Prostate gland (tissue), 2 donors: ENCODE measurements at places on chromosomes 16 and 17. TPM values are rescaled to one million over a fixed set of nuclear protein-coding genes. Genes with fewer than 3 reads are reported as not detected.

The NUFIP2 gene
- 21.1 TPM for total RNA-seq

The RAB34 gene
- 165 TPM for total RNA-seq

The HCRT gene
- total RNA-seq: not detected

The GAST gene
- total RNA-seq: not detected

The CMIP gene
- total RNA-seq: 95.1 TPM

The KAT8 gene
- 115 TPM for total RNA-seq

The CLEC10A gene
- total RNA-seq: 0.55 TPM

The ZFP90 gene
- total RNA-seq: 30.3 TPM

The SMIM5 gene
- 4.1 TPM for total RNA-seq

The TP53I13 gene
- 52.5 TPM for total RNA-seq

The GAS7 gene
- total RNA-seq: 144 TPM

The ZDHHC1 gene
- total RNA-seq: 69.8 TPM

The EXOSC6 gene
- 44.9 TPM for total RNA-seq

The NARF gene
- total RNA-seq: 68.1 TPM

- DNase-seq: no peak
Observed at GRCh38 chr16:47855431-47855830, 300.4 kb downstream of the ABCC12 start.

DNA sequence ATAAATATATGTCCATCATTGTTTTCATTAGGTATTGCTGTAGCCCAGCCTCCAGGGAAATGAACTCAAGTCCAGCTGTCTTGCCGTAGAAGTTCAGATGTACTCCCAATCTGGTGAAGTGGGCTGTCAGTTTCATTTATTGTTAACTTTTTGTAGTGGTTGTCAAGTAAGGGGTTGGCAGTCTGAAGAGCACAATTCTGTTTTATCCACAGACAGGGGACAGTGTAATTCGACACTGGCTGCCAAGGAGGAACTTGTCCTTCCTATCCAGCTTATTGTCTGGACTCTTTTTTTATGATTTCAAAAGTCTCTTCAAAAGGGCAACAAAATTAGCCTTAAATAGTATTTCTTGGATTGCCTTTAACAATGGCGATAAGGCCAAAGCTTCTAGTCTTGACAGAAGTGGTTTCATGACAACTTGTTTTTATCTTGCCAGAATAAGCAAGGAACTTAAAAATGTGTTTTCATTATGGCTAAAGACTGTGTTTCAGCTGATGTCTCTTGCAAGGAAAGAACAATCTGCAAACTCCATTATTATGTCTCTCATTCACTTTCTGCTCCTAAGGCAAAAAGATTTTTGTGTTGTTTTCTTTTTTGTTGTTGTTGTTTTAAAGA lies 73.9 kb upstream of the TANC2 start:
- no peak for DNase-seq

DNA sequence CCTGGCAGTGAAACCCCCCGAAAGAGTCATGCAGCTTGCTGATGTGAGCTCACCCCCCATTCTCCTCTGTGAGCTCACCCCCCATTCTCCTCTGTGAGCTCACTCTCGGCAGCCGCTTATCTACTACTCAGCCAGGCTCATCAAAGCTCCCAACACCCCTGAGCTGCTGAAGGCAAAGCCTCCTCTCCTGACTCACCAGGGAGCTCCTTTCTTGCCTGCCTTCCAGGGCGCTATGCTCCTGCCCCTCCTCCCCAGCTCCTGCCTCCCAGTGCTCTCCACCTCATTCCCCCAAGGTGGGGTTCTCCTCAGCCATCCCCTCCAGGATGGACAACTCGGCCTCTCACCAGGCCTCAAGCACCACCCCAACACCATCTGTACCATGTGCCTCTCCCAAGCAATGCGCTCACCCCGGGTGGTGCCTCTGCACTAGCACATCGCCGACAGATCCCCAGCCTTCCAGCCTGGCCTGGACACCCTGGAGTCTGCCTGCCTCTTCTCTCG lies 27.7 kb upstream of the FAAP100 start:
- no peak for DNase-seq

- peak; percentile 66 for DNase-seq
Observed at GRCh38 chr17:73191443-73192205, 1.2 kb upstream of the COG1 start.

GRCh38 chr17:75549246-75550138 lies 24.0 kb downstream of the LLGL2 start:
- DNase-seq: peak; percentile 88

GRCh38 chr17:17060930-17061329 lies 18.7 kb downstream of the MPRIP start:
- no peak for DNase-seq

GRCh38 chr17:6603744-6604325 lies 36.7 kb downstream of the KIAA0753 start:
- peak; percentile 22 for DNase-seq

- DNase-seq: no peak
Observed at GRCh38 chr16:26118575-26118974, 426.8 kb downstream of the HS3ST4 start.

DNA sequence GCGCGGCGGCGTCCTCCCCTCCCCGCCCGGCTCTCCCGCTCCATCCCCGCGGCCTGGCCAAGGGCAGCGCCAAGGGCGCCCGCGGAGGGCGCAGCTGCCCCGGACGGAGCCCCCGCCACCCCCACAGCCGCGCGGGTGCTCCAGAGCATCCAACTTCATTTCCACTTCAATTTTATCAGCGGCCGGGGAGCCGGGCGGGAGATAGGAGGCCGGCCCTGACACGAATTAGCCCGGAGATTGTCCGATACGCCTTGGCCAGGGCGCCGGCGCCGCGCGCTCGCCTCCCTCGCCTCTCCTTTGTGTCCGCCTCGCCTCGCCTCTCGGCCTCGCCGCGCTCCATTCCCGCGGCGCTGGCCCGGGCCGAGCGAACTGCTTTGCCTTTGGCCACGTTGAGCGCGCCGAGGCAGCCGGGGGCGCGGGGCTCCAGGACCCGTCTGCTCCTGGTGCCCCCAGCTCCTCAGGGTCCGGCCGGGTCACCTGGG lies 129.1 kb upstream of the LHX1 start:
- no peak for DNase-seq

DNA sequence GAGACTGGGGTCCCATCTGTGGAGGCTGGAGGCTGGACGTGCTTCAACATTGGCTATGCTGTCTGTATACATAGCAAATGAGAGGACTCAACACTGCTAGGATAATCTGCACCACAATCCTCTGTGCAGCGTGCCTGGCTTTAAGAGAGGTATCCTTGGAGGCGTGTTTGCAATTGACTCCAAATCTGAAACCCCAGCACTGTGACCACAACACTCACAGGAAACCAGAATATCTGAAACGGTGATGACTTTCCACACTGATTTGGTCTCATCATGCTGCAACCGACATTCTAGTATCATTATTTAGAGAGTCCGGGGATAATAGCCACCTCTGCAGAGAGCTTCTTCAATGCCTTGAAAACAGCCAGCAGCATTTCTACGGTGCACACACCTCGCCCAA lies 35.1 kb downstream of the TLE7 start:
- DNase-seq: no peak

- no peak for DNase-seq
Observed at GRCh38 chr17:10224582-10225195, 26.3 kb upstream of the GAS7 start.

- DNase-seq: no peak
Observed at GRCh38 chr17:63379636-63380035, 66.5 kb downstream of the CYB561 start.

- peak; percentile 46 for DNase-seq
Observed at GRCh38 chr17:63445571-63445953, 544 bp downstream of the CYB561 start.

DNA sequence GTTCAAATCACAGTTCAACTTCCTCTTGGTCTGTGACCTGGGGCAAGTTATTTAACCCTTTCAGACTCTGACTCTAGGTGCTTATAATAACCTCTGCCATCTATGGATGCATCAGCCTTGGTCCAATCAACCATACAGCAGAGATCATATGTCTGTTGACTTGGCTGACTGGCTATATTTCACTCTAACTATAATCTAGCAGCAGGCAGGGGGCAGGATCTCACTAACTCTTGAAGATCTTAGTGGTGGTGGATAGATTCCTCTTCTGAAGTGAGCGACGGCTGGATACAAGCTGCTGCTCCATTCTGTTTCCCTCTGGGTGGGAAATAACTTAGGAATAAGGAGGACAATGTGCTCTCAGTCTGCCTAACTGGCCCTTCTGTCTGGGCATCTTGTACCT lies 146.6 kb downstream of the SKAP1 start:
- no peak for DNase-seq

DNA sequence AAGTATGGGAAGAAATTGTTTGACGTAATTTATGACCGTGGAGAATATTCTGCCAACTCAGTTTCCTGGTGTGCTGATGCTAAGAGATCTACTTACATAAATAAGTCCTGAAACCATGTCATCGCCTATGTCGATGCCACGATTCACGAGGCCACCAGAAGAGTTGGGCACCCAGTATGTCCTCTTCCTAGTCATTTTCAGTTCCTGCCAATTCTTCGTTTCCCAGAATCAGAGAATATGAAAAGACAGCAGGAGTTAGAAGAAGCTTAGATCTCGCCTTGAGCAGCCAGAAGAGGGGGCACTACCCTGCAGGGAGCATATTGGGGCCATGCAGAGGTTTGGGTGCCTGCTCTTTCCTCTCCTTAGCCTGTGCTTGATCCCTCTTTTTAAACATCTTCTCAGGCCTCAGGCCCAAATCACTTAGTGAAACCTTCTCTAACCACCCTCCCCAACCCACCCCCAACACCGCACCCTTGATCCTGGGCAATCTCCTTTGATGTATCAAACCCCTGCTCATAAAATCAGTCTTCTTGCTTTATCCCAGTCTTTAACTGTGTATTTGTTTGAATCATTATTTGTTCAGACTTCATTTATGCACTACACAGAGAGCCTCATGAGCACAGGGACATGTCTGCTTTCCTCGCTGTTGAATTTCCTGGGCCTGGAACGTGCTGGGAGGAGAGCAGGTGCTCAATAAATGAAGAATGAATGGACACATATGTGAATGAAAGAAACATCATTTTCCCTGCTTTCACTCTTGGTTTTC lies 12.2 kb upstream of the LONP2 start:
- DNase-seq: peak; percentile 22

DNA sequence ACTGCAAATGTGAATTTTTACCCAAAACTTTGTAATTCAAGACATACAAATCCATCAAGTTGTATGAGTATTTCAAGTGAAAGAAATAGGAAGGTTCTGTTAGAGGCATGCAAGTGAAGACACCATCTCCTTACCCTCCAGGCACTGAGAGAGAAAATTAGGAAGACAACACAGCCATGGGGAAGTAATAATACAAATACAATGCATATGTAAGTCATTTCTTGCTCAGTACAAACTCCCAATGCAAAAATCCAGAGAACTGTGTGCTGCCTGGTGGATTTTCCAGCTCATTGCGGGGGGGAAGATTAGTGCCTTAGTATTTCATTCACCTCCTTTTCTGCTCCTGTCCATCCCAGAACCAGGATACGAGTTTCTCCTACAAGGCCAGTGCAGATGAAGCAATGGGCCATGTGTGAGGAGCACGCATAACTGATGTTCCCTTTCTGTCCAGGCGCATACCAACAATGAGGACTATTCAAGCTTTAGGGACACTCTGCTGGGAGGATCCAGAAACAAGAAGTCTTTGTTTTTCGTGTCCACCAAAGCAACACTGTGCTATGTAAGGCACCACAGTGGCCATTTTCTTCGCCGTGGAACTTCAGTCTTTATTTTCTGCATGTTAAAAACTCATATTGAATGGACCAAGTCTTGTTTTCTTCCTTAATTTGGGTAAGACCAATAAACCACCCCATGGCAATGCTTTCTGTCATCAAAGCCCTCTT lies 143.7 kb upstream of the RCVRN start:
- no peak for DNase-seq

GRCh38 chr17:28891201-28891600 lies 6.3 kb downstream of the FLOT2 start:
- no peak for DNase-seq

GRCh38 chr17:81043725-81044427 lies 8.9 kb downstream of the BAIAP2 start:
- DNase-seq: no peak

- DNase-seq: no peak
Observed at GRCh38 chr16:75052481-75053202, 53.8 kb downstream of the ZNRF1 start.

DNA sequence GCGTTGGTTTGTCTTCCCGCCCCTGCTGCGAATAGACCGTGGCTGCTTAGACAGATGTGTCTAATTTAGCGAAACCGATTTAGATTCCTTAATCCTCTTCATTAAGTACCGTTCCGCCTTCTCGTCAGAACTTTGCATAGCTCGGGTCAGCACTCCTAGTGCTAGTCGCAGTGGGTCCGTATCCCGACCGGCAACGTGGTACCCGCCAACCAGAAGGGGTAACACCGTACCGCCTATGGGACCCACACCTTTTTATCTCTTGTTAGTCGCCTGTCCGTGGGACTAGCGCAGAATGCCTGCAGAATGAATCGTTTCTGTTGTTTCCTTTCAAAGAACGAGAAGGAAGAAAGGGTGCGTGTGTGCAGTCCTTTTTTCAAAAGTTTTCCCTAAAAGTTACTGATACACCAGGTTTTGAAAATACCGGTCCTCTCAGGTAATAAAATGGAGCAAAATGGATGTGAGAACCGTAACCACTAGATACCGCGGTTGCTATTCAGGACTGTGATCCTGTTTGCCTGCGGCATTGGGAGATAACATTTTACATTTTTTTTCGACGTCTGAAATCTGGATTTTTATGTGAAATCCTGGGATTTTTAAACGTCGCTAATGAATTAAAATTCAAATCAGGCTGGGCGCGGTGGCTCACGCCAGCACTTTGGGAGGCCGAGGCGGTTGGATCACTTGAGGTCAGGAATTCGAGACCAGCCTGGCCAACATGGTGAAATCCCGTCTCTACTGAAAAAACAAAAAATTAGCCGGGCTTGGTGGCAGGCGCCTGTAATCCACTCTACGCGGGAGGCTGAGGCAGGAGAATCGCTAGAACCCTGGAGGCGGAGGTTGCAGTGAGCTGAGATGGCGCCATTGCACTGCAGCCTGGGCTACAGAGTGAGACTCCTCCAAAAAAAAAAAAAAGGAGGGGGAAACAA lies 998 bp upstream of the SRSF1 start:
- DNase-seq: no peak

GRCh38 chr16:53864819-53865493 lies 161.0 kb downstream of the FTO start:
- DNase-seq: no peak

DNA sequence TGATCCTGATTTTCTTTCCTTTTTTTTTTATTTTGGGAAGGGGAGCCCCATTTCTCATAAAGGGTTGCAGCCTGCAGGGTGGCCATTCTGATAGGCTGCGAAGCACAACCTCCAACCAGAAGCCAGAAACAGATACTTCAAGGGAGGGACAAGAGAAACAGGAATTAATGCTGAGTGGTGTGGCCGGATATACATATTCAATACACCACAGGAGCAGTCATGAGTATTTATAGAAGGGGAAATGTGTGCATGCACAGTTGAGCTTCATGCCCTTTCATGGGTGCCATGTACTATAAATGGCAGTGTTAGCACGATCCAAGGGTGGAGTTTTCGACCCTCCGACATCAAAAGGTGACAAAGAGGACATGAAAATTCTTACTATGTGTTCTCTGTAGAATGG lies 320.8 kb downstream of the CBLN1 start:
- DNase-seq: no peak

GRCh38 chr16:85291302-85292148 lies 179.3 kb upstream of the CIBAR2 start:
- no peak for DNase-seq
